ENCODE measurements at places on chromosomes 6 and 20.

GRCh38 chr20:13543783-13544182 is 94.9 kb downstream of the TASP1 start:
- no peak for DNase-seq

DNA sequence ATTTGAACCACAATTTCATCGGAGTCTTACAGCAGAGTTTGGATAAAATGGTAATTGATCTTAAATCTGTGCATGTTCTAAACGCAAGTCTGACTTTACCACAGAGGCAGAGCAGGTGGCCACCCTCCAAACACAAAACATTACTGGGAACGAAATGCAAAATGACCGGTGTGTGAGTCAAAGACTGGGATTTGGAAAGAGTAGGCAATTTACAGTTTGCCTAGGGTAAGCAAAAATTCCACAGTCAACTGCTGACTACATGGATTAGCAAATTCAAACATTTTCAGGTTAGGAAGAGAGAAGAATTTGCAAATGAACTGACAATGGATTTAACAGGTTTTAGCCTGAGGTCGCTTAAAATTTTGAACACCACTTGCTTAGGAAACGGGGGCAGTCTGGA is 444.4 kb downstream of the HDGFL1 start:
- no peak for DNase-seq

DNA sequence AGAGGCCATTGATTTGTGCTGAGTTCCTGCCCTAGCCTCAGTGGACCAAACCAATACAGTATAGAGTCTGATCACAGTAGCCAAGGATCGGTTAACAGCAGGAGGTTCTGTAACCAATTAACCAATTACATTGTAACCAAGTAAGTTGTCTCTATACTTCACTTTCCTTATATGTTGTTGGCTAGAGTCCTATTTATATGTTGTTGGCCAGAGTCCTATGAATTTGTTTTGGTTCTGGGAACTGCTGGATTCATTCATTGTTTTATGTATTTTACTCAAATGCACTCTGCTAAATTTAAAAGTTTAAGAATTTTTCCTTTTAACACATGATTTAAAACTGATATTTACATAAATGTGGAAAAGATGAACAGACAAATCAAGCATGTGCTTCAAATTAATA is 597.4 kb upstream of the HS3ST5 start:
- no peak for DNase-seq

DNA sequence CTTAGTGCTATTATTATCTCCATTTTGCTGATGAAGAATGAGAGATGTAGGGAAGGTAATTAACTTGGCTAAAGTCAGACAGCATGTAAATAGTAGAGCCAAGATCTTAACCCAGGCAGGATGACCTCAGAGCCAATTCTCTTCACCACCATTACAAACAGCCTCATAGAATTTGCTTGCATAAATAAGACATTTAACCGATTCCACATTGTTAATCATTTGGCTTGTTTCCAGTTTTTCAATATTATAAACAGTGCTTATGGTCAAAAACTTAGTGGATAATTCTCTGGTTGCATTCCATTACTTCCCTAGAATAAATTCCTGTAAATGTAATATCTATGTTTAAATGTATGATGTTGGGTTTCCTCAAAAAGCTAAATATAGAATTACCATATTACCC is 19.1 kb upstream of the PRDM1 start:
- DNase-seq = no peak

DNA sequence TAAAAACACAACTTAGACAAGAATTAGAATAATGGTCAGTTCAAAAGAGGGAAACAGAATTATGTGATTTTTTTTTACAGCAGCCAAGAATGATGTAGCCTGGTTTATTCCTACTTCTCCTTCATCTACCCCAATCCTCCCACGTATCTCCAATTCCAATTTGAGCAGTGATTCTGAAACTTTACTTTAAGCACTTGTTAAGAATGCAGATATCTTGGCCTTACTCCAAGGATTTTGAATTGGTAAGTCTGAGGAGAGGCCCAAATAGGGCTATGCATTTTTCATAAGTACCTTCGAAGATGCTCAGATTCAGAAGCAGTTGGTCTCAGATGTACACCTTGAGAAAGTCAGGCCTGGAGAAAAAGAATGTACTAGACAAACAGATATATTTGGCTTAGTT is 233.4 kb upstream of the FLRT3 start:
- no peak for DNase-seq

GRCh38 chr20:51428401-51429143 is 113.9 kb downstream of the NFATC2 start:
- no peak for DNase-seq

GRCh38 chr20:47276851-47277534 is 79.5 kb downstream of the ZMYND8 start:
- no peak for DNase-seq

DNA sequence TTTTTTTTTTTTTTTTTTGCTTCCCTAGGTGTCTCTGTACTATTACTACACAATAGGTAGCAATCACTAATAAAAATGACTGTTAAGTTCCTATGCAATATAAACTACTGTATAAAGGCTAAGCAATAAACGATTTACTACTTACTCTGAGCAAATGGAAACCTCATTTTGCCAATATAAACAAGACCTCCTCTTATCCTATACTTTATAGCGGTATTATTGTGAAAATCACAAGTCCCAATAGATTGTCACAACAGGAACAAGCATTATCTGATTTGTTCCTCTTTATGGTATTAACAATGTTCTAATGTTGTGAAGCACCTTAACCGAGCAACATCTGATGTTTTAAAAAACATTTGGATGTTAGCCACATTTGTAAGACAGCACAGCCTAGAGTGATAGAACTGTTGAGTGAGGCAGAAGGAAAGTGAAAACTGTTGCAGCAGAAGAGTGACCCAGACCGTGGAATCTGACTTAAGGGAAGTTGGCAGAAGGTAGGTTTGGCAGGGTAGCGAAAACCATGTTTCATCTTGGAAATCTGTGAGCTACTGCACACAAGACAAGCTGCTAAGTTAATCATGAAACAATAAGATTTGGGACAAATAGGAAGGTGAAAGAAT is 94.2 kb downstream of the MYLK4 start:
- DNase-seq = no peak

- DNase-seq = no peak
Measured at GRCh38 chr20:30489614-30490003, 767.9 kb upstream of the DEFB115 start.

DNA sequence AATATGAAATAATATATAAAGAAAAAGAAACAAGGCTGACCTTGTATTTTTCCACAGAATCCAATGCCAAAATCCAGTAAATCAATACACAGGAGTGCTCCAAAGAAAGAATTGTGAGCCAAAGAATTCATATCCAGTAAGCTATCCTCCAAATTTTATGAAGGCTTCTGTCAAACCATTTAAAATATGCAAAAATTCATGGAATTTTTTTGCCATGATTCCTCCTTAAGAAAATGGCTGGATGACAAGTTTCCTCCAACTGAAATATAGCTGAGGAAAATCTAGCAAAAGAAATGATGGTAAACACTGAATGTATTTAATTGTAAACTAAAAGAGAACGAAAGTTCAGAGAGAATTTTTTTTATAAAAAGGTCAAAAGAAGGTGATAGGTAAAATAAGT is 290.3 kb downstream of the UBE3D start:
- DNase-seq = no peak

DNA sequence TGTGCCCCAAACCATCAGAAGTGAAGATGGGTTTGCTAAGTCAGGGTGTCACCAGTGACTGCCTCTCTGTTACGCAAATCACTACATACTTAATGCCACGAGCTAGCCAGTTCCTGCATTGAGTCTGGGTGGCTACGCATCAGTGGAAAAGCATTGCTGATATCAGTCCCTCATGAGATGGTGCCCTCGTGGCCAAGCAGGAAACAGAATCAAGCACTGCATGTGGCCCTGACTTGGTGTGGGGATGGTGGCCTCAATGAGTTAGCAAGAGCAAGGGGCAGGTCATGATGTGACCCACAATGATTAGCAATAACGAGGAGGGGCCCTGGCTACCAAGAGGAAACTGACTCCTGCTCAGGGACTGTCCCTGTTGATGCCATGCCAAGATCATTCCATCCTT is 51.6 kb upstream of the FNDC1 start:
- DNase-seq = no peak

- peak; percentile 86 for DNase-seq
Measured at GRCh38 chr6:142819603-142820337, 125.2 kb downstream of the HIVEP2 start.

GRCh38 chr20:35461620-35462019 is 6.2 kb downstream of the CEP250 start:
- no peak for DNase-seq

- DNase-seq = no peak
Measured at GRCh38 chr6:130434174-130434873, 68.5 kb downstream of the TMEM200A start.

DNA sequence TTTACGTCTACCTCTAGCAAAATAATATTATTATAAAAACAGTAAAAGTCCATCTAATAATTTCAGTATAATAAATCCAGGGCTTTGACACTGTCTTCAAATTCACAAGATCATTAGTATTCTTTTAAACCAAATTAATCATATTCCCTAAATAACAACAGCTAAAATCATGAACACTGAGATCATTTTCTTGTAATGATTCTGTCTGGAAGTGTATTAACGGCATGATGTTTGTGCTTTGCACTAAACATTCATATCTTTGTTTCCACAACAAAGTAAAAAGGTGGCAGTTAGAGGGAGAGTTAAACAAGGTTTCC is 18.8 kb downstream of the HIVEP2 start:
- no peak for DNase-seq

GRCh38 chr6:82365016-82365795 is 1.6 kb downstream of the TPBG start:
- DNase-seq = peak; percentile 55

DNA sequence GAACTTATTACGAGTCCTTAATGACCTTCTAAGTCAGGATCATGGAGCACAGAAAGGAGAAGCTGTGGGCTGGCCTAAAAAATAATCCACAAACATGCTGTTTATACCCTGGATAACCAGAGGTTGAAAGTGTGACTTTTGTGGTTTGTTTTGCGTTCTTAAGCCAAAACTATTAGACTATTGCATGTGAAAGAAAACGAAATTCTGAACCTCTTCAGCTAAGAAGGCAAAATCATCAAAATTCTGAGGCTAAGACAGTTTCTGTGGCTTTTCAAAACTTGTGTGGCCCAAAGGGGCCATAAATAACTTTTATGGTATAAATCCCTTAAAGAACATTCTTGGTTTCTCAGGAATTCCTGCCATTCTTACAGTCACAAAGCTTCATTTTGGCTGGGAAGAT is 251.0 kb downstream of the UST start:
- DNase-seq = no peak

- DNase-seq = no peak
Measured at GRCh38 chr20:44180814-44181213, 6.2 kb downstream of the JPH2 start.

DNA sequence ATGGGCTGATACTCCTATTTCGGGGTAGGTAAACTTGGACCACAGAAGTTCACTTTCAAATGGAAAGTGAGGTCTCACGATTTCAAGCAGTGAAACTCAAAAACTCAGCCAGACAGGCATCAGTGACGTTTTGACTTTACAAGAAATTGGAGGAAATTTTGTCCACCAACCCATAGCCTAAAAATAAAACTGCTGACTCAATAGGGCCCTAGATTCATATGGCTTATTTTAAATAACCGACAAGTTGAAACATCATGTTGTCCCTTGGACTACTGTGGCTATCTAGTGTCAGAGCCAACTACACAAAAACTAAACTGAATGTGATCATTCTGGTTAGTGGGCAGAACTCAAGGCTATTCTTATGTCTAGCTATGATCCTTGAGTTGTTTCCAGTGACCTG is 486.3 kb downstream of the GRIK2 start:
- no peak for DNase-seq

DNA sequence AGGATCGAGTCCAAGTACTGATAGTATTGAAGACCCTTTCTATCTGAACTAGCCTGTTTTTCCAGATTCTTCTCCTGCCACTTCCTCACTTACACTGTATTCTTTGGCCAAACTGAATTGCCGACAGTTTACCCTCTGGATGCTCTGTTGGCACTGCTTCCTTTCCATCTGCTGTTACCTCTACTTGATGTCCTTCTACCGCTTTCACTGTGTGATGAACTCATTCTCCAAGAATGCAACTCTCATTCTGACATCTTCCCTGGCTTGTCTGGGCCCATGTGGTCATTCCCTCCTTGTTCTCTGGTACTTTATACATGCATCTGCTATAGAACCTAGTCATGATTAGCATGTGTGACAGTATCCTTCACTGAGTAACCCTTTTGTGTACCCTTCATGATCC is 16.3 kb downstream of the RPRD1B start:
- DNase-seq = no peak

DNA sequence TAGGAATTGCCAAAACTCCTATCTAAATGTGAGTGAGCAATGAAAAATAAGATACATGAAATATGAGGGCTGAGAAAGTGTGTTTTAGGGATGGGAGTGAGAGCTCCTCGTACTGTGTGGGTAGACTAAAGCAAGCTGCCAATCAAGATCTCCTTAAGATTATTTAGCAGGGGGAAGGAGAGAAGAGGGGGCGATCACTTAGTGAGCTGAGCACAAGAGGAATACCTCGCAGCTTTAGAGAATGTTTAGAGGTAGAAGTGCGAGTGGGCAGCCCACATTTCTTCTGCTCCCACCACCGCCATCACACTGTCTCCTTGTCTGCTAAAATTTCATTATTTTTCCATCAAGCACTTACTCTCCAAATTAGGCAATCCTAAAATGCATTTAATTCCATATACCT is 312.6 kb downstream of the ALDH8A1 start:
- no peak for DNase-seq

GRCh38 chr20:57869291-57869950 is 159.6 kb upstream of the PMEPA1 start:
- no peak for DNase-seq

GRCh38 chr6:149766156-149766769 is 16.7 kb downstream of the PCMT1 start:
- DNase-seq = no peak

DNA sequence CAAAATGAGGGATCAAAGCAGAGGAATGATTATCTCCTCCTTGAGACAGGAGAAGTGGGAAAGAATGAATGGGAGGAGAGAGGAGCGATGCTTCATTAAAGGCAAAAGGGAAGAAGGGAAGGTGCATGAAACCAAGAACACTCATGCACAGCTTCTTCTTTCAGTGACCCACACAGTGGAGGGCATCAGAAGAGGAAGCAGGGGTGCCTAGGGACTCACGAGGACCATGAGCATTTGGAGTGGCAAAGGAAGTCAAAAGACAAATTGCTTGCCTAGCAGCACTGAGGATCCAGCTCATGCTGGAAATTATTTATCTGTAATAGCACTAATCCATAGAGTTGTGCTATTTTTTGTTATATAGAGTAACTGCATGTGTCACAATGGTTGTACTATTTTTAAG is 66.1 kb downstream of the SMLR1 start:
- no peak for DNase-seq

DNA sequence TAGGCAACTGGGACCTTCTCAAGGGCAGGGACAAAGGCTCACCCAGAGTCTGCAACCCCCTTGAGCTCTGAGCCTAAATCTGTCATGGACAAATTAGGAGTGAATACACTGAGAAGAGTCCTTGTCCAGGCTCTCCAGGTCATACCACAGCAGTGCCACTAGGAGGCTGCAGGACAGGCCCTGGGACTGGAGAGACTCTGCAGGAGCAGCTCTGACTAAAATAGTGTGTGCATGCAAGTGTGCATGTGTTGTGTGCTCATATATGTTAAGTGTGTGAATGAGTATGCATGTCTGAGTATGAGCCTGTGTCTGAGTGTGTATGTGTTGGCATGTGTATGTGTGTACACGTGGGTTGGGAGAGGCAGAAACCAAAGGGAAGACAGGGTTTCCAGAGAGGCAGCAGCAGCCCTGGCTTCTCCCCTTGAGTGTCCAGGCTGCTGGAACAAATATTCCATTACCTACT is 27.1 kb downstream of the MRPL14 start:
- DNase-seq = peak; percentile 73
